ENCODE measurements at places on chromosomes 4 and X.
A peak's percentile ranks its signal among the peaks of the same experiment; 100 is the strongest.

DNA sequence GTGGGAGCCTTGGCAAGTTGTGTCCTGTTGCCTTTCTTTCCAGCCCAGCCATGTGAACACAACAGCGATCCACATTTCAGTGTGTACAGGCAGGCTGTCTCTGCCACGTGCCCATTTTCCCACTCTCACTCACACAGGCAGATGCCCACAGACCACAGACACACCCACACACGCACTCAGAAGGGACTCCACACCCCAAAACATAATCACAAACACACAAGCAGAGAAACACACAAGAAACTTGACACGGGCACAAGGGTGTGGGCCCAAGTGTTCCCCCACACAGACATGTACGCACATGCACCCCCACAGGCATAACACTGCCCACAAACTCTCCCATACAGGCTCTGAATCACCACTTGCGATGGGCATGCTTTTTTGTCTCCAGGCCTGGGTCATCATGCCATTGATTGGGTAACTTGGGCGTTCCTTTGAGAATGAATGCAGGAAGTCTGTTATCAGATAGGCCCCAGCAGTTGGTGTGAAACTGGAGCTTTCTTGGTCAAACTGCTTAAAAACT is 84.3 kb downstream of the NBDY start:
- no peak for DNase-seq

DNA sequence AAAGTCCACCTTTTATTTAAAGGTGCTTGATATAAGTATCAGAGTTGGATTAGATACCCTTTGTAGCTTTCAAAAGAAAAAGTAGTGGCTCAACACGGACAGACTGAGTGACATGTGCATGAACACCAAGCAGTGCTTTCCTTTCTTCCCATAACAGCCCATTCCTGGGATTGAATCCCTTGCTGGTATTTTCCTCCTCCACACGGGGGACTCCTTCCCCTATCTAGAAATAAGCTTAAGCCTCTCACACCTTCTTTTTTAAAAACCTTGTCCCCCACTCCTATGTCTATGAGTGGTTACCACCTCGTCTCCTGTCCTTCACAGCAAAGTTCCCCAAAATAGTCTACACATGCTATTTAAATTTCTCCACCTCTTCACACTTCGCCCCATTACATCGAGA is 5.1 kb downstream of the AP1S2 start:
- no peak for DNase-seq

- no peak for DNase-seq
These were observed 17.7 kb downstream of the RGS12 start for GRCh38 chr4:3310301-3311094.

DNA sequence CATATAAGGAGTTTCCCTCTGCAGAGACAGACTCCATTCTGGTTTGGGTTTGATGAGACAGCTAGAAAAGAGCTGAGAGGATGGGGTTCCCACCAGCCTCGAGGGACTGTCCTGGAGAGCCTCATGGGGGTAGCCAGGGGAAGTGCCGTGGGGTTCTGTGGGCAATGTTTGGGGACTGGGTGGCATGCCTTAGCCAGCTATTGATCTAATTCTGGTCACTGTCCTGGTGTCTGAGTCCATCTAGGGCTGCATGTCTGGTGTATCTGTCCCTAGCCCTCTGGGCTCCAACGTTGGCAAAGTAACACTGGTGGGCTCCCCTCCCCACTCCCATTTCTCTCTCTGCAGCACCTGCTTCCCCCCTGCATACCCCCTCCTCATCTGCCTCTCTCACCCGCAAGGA is 135.4 kb downstream of the SMIM20 start:
- no peak for DNase-seq

DNA sequence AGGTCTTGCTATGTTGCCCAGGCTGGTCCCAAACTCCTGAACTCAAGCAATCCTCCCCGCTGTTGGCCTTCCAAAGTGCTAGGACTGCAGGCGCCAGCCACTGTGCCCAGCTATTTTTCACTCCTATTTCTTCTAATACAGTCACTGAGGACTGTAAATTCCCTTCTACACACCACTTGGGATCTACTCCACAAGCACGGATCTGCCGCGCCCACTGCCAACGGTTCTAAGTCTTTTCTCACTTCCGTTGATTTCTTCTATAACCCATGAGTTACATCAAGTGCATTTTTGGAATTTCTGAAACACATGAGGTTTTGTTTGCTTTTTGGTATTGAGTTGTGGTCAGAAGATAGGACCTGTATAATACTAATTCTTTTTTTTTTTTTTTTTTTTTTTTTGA is 48.6 kb downstream of the FAM53A start:
- no peak for DNase-seq

GRCh38 chr4:27381815-27382214 is 521.2 kb downstream of the STIM2 start:
- no peak for DNase-seq

GRCh38 chrX:40871385-40872082 is 136.2 kb upstream of the MED14 start:
- no peak for DNase-seq

DNA sequence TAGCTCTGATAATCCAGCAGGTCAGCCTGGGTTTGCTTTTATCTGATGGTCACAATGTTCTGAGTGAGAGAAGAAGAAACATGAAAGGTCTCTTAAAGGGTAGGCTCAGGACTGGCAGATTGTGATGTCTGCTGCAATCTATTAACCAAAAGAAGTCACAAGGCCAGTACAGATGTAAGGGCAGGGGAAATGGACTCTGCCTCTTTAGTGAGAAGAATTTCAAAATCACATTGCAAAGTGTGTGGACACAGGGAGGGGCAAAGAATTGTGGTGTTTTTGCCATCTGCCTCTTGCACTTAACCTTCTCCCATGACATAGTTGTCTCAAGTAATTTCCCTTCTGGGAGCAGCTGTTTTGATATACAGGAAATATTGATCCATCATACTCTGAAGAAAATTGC is 40.9 kb downstream of the IL1RAPL1 start:
- DNase-seq = no peak

DNA sequence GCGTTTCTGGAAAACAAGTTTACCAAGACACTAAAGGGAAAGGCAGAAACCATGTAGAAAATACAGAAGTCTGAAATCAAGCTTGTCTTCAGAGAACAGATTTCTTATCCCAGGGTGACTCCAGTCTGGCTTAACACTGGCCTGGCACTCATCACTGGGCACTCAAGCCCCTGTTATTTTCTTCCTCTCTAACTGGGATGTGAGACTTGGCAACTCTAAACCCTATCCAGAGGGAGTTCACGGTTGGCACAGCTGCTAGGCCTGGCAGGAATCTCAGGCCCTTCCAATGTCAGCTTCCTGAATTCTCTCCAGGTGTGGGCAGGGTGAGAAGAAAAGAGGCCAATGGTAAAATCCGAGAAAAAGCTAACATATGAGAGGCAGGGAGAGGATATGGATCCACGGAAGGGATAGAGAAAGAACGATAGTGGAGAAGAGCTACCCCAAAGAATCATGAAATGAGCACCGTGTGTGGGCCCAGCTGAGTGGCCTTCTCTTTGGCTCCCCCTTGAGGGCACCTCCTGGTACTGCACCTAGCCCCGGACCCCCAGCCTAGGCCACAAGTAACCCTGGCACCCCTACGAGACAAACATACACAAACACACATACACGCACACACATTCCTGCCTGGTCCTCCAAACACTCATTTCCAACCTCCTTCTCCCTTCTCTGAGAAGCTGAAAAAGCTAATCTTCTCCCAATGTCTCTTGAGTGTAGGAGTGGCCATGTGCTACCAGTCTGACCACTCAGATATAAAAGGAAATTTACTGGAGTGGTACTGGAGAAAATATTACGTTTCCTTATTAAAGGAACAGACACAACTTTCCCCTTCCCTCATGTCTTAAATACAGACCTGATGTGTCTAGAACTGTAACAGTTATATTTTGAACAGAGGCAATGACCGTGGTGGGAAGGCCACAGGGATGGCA is 16.6 kb upstream of the PTCHD1 start:
- DNase-seq = no peak

DNA sequence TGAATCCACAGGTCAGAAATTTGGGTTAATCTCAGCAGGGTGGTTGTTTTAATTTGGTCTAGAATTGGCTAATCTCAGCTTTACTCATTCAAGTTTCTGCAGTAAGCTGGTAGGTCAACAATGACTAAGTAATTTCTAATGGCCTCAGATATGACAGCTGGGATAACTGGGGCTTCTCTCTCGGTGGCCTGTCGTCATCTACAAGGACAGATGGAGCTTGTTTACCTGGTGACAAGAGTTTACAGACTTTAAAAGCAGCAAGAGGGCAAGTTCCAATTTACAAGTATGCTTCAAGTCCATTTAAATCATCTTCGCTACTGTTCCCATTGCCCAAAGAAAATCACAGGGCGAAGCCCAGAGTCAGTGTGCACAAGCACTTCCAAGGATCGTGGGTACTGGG is 453.9 kb downstream of the PDHA2 start:
- DNase-seq = no peak

- no peak for DNase-seq
These were observed 106.7 kb upstream of the GUCY1A1 start for GRCh38 chr4:155559915-155560314.

- DNase-seq = no peak
These were observed 31.7 kb upstream of the MFAP3L start for GRCh38 chr4:170057866-170058265.

- DNase-seq = no peak
These were observed 14.3 kb upstream of the RAB28 start for GRCh38 chr4:13498469-13498868.

DNA sequence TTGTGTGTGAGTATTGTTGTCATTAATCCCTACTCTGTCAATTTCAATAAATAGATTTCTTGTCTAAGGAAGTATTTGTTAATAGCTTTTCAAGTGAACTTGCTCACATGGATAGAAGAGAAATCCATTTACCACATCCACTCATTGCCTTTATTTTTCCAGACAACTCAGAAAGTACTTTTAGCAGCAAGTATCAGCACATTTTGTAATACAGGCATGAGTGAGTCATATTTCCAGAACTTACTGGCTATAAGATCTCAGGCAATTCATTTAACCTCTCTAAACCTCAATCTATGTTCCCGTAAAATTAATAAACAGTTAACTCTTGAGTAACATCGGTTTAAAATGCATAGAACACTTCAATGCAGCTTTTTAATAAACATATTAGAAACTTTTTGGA is 317.9 kb upstream of the PCDH7 start:
- DNase-seq = no peak

DNA sequence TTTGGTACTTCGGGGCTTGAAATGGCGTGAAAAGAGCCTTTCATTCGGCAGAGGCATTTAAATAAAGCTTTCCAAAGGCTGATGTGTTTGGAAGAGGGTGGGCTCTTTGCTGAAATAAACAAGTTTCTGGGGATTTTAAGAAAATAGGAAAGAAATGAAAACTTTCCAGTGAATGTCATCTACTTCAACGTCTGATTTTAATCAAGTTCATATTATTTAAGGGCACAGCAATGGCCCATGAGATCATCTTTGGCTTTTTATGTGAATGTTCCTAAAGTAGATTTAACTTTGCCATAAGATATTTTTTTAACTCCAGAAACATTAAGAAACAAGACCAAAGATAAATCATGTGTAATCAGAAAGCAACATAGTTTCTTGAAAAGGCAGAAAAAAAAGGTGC is 69.8 kb upstream of the TTC29 start:
- DNase-seq = no peak

DNA sequence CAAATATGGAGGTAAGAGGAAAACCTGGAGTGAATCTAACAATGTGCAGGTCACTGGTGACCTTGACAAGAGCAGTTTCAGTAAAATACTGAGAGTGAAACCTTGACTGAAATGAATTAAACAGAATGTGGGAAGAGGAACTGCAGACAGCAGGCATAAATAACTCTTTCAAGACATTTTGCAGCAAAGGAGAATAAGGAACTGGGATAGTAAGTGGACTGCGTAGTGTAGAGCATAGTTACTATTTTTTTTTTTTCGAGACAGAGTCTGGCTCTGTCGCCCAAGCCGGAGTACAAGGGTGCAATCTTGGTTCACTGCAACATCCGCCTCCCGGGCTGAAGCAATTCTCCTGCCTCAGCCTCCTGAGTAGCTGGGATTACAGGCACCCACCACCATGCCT is 24.0 kb downstream of the RBMX start:
- no peak for DNase-seq

- DNase-seq = no peak
These were observed 20.8 kb downstream of the ARHGEF6 start for GRCh38 chrX:136759968-136760367.

GRCh38 chrX:25596921-25597320 is 541.2 kb upstream of the MAGEB18 start:
- no peak for DNase-seq

DNA sequence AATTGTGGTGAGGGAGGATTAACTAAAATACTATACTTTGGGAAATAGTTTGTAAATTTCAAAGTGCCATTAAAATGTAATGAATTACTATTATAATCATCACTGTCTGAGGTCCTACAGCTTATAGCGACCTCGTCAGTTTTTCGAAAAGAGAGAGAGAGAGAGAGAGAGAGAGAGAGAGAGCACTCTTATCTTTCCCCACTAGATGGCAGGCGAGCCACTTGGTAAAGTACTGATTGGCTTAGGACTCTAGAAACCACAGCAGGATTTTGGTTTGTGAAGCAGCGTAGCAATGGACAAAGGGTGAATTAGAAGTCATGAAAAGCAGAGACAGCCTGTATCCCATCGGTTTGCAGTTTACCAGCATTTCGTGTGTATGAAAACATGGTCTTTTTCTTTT is 52.5 kb downstream of the LINC00632 start:
- peak; percentile 64 for DNase-seq

GRCh38 chr4:6526156-6526555 is 48.8 kb upstream of the MAN2B2 start:
- DNase-seq = no peak

GRCh38 chr4:79476196-79476595 is 68.2 kb upstream of the GK2 start:
- DNase-seq = no peak

- no peak for DNase-seq
These were observed 143.2 kb upstream of the ETNPPL start for GRCh38 chr4:108906006-108906405.

DNA sequence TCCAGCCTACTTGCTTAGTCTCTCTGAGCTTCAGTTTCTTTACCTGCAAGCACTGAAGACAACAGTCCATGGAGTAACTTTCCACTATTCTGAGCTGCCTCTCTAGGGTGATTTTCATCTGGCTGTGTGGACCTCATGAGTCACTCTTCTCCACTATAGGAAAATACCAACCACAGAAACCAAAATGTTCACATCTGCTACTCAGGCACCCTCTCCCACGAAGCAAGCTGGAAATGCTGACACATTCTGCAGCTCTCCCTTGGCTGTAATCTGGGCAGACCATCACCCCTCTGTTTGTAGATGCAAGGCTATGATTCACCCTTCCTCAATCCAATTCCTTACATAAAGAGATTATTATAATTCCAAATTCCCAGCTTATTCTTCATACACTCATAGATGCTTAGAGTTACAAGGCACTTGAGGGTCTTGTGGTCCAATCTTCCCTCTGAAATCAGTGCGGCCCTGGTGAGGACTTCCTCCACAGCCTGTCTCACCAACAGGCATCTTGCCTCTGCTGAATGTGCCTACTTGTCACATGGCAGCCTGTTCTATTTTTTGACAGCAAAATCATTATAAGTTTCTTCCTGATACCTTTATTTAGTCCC is 97.0 kb upstream of the LNX1 start:
- peak; percentile 41 for DNase-seq

Data from hippocampal formation (tissue), 2 donors.